ENCODE measurements at places on chromosomes 1 and 21. TPM values are rescaled to one million over a fixed set of nuclear protein-coding genes. Genes with fewer than 3 reads are reported as not detected.

- DNase-seq: no peak
Measured at GRCh38 chr1:231159202-231159962, 2.5 kb upstream of the TRIM67 start.

The LRP8 gene
- total RNA-seq: 2.5 TPM

DNA sequence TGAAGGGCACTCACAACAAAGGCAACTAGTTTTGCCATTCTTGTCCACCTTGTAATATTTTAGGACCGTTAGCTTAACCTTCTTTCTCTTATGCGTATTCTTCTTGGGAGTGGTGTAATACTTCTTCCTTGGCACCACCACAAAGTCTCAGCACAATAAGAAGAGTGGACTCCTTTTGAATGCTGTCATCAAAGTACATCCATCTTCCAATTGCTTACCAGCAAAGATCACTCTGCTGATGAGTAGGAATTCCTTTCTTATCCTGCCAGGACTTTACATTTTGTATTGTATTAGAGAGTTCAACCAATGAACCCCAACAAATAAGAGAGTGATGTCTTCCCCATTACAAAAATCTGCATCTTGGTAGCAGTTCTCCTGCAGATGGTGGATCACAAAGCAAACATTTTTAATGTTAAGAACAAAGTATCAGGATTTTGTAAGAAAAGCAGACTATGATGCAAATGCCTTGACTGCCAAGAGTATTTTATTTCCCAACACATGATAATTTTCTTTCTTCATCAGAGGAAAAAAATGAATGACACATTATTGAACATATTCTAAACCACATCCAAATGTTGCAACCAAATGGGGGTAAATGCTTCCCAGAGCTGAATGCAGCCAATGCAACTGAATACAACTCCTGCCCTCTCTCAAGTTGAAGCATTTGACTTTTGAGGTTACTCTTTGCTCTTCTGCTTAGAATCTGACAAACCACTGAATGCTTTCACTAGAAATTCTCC, 5.1 kb upstream of the ARNT start:
- DNase-seq: no peak

The SCP2 gene
- total RNA-seq: 303 TPM

DNA sequence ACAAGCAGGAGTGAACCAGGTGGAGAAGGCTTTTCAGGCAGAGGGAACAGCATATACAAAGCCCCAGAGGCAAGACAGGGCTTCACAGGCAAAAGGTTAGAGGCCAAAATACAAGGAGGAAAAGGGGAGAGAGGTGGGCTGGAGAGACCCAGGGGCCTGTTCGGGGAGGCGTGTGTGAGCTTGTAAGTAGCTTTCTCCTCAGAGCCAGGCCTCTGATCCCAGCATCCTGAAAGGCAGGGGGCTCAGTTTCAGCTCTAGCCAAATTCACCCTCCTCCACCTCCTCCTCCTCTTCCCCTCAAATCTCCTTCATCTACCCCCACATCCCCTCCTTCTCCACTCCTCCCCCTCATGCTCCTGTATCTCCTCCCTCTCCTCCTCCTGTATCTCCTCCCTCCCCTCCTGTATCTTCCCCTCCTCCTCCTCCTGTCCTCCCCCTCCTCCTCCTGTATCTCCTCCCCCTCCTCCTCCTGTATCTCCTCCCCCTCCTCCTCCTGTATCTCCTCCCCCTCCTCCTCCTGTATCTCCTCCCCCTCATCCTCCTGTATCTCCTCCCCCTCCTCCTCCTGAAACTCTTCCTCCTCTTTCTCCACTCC, 148.6 kb downstream of the ST6GALNAC5 start:
- no peak for DNase-seq

DNA sequence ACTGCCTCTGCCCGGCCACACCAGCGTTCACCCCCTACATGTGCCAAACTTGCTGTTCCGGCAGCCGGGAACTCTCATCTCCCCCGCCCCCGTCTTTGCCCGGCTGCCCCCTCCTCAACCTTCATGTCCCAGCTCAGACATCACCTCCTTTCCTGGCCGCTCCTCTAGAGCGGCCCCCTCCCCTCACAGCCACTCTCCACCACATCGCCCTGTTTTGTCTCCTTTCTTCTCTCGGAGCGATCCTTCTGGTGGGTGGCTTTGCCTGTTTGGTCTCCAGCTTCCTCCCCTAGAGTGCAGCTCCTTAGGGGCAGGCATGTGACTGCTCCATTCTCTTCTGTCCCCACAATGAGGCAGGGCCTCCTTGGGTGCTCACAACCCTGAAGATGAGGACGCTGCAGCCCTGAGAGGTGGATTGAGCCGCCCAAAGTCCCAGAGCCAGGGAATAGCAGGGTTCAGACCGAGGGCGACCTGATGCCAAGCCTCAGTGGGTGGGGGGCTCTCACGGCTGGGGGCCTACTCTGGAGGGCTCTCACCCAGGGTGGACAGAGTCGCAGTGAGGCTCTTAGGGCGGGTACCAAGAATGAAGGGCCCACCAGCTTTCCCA, 44.9 kb upstream of the ECE1 start:
- DNase-seq: peak; percentile 8

The OR2T35 gene
- total RNA-seq: not detected

The DDX59 gene
- 20.5 TPM for total RNA-seq

DNA sequence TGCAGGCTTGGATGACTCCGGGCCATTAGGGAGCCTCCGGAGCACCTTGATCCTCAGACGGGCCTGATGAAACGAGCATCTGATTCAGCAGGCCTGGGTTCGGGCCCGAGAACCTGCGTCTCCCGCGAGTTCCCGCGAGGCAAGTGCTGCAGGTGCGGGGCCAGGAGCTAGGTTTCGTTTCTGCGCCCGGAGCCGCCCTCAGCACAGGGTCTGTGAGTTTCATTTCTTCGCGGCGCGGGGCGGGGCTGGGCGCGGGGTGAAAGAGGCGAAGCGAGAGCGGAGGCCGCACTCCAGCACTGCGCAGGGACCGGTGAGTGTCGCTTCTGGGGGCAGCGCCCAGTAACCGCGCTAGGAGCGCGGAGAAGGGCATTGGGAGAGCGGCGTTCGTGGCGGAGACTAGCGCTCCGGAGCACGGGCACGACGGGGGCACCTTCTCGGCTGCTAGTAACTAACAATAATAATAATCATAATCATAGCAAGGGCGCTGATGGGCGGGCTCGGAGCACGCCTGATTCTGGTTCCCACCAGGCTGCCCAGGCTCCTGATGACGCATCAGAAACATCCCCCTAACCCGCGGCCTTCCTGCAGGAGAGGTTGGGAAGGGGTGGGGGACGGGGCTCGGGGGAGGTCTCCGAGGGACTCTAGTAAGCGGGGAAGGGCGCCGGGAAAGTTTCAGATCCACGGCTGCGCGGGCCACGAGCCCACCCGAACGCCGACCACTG, at the start of gene MX1:
Gene MX1 (plus strand): TSS at position 286 of the 722 bp plus-strand sequence. CDS start 5,832 bp downstream, outside the sequence.
- peak; percentile 94 for DNase-seq

The KRTAP19-1 gene
- not detected for total RNA-seq

GRCh38 chr1:18734001-18734400, 103.4 kb downstream of the PAX7 start:
- DNase-seq: no peak

DNA sequence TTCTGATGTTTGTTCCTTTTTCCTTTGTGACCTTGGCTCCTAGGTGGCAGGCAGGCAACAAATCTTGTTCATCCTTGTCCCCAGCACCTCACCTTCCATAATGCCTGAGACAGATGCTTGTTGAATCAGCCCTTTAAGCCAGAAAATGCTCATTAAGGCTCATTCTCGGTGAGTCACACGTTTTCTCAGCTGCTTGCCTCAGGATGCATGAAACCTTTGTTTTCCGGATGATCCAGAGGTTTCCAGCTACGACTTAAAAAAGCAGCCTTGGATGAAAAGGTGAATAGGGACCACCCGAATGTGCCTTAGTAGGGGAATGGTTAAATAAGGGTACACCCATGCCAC, 4.6 kb upstream of the ATP13A2 start:
- no peak for DNase-seq

DNA sequence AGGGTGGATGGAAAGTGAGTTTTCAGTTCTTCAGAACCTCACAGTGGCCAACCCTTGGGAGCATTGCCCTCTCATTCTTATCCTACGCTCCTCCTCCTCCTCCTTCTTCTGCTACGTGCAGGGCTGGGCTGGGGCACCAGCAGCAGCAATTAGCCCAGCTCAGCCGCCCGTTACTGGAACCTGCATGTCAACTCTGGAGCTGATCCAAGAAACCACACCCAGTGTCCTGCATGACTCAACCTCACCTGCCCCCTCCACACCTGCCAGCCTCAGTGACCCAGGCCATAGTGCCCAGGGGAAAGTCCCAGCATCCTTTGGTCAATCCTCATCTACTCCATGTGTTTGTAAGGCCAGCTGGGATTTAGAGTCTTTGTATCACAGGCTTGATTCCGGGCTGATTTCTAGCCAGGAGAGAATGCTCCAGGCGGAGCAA, 12.6 kb downstream of the ELF3 start:
- DNase-seq: peak; percentile 96

The S100B gene
- total RNA-seq: 7.4 TPM

The PLPPR5 gene
- not detected for total RNA-seq
